ENCODE measurements at places on chromosomes 3 and 15.

- DNase-seq: no peak
Observed at GRCh38 chr3:178343433-178344038, 192.7 kb upstream of the KCNMB2 start.

GRCh38 chr3:111538681-111539083 is 3.3 kb upstream of the CD96 start:
- peak; percentile 27 for DNase-seq

GRCh38 chr3:157240408-157240807 is 80.5 kb upstream of the CCNL1 start:
- DNase-seq: peak; percentile 68

- DNase-seq: no peak
Observed at GRCh38 chr15:98720577-98721565, 72.5 kb downstream of the IGF1R start.

DNA sequence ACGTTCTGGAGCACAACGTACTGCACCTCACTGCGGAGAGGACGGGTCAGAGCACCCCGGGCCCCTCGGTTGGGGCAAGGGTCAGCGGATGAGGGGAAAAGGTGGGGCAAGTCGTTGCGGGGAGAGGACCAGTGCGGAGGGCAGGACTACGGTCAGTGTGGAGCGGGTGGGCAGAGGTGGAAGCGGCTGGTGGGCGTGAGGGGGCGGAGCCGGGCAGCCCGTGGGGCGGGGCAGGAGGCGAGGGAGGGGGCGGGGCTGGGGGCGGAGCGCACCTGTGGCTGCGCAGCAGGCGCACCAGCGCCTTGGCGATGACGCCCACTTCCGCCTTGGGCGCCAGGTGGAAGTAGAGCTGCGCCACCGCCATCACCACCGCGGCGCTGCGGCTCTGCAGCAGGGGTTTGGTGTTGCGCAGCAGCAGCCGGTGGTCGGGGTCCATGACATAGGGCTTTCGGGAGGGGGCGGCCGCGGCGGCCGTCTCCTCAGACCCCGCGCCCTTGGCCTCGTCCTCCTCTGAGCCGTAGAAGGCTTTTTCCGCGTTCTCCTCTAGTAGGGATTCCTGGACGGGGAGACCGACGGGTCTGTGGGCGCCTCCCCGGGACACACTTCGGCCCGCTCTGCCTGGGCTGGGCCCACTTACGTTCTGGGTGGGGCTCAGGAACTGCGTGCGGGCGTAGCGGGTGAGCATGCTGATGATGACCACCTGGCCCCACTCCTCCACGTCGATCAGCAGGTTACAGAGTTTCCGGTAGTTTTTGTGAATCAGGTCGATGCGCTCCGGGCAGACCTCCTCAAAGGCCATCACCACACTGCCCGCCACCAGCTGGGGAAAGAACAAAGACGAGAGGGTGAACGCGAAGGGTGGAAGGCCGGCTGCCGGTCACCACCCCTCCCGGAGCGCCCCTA is 29.2 kb downstream of the AP3B2 start:
- peak; percentile 9 for DNase-seq

GRCh38 chr15:90592131-90592881 is 62.6 kb downstream of the CRTC3 start:
- no peak for DNase-seq

- DNase-seq: no peak
Observed at GRCh38 chr3:195800240-195800639, 11.5 kb downstream of the MUC4 start.

DNA sequence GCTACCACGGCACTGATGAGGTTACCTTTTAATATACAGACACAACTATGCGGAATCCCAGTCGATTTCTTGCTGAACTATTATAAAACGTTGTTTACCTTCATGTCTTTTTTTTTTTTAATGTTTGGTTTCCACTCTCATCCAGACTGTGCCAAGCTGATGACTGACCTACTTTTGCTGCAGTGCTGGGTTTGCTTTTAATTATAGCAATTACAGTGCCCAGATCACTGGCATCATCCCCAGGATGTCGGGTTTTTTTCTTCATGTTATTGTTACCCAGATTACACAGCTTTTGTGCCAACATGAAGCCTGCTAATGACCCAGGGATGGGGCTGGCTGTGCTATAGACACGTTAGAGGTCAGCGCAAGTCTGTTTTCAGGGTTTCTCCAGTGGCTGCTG is 294.0 kb upstream of the ATP10A start:
- DNase-seq: no peak

DNA sequence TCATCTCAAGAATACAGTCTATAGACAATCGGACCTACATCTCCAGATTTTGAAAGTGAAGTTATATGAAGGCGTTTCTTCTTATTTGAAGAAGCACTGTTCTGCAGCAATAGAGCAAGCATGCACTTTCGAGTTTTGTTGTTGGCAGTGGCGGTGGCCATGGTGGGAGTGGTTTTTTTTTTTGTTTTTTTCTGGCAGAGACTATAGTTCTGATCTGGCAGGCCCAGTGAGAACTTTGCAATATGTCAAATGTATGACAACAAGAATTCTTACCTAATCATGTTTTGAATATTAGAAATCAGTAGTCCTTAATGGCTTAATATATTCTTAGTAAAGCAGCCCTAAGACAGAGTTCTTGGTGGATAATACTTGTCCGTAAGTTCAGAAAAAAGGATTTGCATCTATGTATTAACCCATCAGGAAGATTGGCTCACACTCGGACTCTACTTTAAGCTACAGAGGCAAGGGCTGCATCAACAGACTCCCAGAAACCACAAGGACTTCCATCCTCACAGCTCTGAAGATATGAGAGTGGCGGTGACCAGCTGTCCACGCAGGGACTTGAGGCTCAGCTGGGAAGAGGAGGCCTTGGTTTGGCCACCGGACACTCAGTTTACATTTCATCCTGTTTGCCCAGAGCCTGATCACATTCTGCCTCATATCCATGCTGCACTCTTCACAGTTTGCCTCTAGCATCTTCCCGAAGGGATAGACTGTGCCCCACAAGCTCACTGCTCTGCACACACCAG is 124.1 kb upstream of the THBS1 start:
- no peak for DNase-seq

- DNase-seq: no peak
Observed at GRCh38 chr3:5096336-5097008, 25.6 kb upstream of the ARL8B start.

- DNase-seq: no peak
Observed at GRCh38 chr3:71484452-71484851, 99.1 kb downstream of the FOXP1 start.

GRCh38 chr3:75118779-75119178 is 504.3 kb upstream of the CNTN3 start:
- no peak for DNase-seq

DNA sequence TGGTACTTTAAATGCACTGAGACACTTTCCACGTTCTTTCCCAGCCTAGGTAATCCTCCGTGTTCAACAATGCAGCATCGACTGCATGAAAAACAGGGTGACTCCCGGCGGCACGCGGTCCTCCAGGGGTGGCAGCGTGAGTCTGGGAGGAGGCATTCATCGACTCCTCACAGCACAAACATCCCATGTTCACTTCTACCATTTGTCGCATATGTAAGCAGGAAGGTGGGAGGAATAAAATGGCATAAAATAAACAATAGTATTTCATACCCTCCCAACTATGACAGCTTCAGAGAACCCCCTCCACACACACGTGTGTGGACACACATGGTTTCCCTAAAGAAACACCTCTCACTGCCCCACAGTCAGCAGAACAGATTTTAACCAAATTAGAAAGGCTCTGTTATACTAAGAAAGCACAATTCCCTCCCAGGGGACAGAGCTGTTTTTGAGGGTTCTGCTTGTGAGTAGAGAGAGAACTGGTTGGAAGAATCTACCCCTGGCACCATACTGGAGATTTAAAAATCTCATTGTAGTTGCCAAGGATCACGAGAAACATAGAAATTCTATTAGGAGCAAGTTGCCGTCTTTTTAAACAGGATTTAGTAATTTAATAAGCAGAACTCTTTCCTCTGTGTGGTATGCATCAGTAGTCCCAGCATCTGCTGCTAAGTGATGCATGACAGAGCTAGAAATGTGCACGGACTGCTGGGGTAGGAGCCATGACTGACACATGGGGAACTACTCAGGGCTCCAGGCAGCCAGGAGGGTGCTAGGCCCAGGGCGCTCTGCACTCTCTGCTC is 6.0 kb downstream of the FAM43A start:
- DNase-seq: no peak

Data from suppressor macrophage (primary cell).